ENCODE measurements at places on chromosomes 4 and X.

- no peak for DNase-seq
Observed at GRCh38 chr4:120816296-120816965, 106.1 kb downstream of the PRDM5 start.

DNA sequence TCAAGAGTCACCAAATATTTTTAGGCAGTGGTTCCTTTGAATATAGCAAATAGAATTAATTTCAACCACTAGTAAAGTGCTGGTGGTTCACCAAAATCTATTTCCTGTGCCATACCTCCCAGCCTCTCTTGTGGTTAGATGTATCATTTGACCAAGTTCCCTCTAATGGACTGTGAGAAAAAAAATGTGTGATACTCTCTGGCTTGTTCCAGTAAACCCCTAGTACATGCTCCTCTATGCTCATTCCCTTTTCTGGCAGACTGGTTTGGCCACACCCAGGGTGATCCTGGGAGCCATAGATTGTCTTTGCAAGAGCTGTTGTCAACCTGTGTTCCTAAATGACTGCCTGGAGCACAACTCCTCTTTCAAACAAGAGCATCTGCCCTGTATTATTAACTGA is 109.5 kb downstream of the FRAS1 start:
- DNase-seq = peak; percentile 3

- no peak for DNase-seq
Observed at GRCh38 chr4:83178029-83178428, 63.5 kb upstream of the PLAC8 start.

DNA sequence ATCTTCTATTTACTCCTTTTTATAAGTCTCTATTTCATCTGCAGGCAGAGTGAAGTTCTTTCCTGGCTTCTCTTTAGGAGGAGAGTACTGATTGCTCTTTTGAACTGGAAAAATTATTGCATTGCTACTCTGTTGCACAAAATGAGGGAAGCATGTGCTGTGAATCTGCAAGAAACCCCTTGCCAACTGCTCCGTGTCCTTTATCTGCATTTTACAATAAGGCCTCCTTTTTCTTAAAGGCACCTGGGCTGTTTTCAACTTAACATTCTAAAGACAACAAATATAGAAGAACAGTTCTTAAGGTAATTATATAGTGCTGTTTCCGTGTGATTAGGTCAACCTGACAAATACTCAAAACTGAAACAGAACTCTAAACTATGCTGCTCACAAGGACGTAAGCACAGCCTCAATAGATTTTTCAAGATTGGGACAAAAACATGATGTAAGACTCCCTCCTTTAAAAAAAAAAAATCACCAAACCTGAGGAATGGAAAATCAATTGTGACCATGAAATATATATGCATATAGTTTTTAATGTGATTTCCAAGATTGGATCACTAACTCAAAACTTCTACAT is 716.6 kb upstream of the INTU start:
- no peak for DNase-seq

DNA sequence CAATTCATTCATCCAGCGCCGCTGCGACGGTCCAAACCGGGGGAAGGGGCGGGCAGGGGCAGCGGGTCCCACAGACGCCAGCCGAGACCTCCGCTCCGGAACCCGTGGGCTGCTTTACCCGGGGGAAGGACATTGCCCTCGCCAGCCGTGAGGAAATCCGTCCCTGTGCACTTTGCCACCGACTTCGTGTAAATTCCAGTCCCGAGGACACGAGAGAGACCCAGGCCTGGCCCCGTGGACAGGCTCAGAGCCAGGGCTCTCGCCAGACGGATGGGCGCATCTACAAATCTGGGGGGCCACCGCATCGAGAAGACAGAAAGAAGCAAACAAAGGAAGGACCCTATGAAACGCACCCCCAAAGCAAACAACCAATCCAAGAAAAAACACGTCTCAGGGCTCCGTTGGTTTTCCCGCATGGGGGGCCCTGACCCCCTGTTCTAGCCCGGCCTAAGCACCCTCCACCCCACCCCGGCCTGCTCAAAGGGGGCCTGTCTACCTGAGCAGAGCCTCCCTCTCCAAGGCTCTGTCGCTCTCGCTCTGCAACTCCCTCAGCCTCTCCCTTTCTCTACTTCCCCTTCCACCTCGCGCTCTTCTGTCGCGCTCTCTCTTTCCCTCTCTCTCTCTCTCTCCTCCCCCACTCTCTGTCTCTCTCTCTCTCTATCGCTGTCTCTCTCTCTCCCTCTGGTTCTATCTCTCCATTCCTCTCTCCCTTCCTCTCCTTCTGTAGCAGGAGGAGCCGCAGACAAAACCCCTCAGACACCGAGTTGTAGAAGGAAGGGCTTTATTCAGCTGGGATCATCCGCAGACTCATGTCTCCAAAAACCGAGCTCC is 11.3 kb downstream of the FRG2 start:
- DNase-seq = no peak

GRCh38 chrX:71103110-71103983 is 3.2 kb downstream of the CXorf65 start:
- DNase-seq = peak; percentile 64

- no peak for DNase-seq
Observed at GRCh38 chr4:111204797-111205196, 581.9 kb upstream of the PITX2 start.

- no peak for DNase-seq
Observed at GRCh38 chr4:94251094-94251493, 43.4 kb downstream of the SMARCAD1 start.

GRCh38 chr4:139443661-139444060 is 10.3 kb upstream of the RAB33B start:
- DNase-seq = no peak

DNA sequence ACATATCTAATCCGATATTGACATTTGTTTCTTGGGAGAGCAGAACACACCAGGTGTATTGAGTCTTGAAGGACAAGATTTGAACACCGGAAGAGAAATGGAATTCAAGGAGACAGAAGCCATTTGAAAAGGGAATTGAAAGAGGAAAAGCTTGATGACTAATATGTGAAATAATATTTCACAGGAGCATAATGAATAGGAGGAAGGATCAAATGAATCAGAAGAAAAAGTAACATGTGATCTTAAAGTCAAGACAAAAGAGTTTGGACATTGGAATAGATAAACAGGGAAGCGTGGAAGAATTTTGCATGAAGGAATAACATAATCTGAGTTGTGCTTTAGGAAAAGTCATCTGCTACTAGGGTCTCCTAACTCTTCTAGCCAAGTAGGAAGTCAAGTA is 145.5 kb upstream of the PDHA2 start:
- no peak for DNase-seq

DNA sequence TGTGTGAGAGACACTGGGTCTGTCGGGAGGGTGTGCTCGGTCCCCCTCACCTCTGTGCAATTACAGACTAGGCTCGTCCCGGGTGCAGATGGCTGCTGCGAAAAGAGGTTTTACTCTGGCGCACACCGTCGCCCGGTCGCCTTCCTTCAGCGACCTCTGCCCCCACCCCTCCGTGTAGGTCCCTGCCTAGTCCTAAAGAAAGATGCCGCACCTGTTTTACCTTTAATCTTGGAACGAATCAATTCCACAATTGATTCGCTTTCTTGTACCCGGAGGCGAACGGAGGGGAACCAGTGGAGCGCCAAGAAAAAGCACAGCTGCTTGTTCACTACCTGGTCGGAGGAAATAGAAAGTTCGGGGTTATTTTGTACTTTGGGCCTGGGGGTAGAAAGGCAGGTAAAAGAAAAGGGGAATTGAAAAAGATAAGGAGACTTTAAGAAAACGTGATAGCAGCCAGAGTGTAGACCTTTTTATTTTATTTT is 1.2 kb downstream of the NPNT start:
- DNase-seq = no peak

DNA sequence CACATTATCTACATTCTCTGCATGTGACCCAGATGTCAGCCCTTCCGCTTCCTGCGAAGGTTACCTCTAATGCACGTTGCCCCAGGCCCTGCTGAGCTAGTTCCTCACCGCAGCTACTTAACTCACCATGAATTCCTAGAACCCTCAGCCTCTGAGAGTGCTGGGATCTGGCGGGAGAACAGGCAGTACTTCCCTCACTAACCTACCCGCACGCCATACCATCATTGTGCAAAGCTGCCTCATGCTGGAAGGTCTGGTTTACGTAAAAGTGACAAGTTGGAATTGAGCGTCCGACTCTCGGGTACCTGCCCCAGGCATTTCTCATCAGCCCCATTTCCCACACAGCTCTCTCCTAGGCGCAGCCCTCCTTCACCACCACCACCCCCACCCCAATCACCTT is 6.3 kb downstream of the SLC25A4 start:
- DNase-seq = no peak

- no peak for DNase-seq
Observed at GRCh38 chr4:100118181-100118580, 72.1 kb downstream of the DDIT4L start.

DNA sequence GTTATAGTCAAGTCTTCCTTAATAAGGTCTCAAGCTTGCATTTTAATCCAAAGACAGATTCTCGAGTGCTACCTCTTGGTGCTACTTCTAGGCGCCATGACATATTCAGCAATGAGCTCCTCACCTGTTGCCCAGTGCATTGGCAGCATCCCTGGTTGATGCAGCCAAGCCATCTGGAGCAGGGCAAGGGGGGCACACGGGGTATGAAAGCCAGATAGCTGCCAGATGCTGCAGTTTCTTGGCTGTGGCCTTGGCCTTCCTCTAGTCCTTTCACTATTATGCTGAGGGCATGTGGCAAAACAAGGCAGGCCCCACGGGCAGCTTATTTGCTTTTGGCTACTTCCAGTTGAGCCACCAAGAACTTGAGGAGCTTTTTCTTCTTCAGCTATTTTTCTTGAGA is 168.6 kb upstream of the PGRMC2 start:
- DNase-seq = no peak

GRCh38 chr4:24747234-24747975 is 48.0 kb upstream of the SOD3 start:
- no peak for DNase-seq

DNA sequence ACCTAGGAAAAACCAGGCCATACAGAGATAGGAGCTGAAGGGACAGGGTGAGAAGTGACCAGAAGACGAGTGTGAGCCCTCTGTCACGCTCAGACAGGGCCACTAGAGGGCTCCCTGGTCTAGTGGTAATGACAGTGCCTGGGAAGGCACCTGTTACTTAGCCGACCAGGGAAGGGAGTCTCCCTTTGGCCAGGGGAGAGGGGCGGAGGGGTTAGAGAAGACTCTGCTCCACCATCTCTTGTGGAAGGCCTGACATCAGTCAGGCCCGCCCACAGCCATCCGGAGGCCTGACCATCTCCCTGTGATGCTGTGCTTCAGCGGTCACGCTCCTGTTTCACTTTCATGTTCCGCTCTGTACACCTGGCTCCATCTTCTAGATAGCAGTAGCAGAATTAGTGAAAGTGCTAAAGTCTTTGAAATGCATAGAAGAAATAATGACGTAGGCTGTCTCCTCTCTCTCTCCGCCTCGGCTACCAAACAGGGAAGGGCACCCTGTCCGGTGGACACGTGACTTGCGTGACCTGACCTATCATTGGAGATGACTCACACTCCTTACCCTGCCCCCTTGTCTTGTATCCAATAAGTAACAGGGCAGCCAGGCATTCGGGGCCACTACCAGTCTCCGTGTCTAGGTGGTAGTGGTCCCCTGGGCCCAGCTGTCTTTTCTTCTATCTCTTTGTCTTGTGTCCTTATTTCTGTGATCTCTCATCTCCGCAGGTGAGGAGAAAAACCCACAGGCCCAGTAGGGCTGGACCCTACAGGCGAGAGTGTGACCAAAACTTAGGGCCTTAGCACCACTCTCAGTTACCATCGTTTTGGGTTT is 26.7 kb downstream of the HTT-AS start:
- peak; percentile 70 for DNase-seq

- no peak for DNase-seq
Observed at GRCh38 chrX:30592831-30593230, 15.3 kb upstream of the TASL start.

GRCh38 chr4:139300431-139301112 is 733 bp upstream of the NAA15 start:
- peak; percentile 21 for DNase-seq
